ENCODE measurements at places on chromosomes 12 and 14.

DNA sequence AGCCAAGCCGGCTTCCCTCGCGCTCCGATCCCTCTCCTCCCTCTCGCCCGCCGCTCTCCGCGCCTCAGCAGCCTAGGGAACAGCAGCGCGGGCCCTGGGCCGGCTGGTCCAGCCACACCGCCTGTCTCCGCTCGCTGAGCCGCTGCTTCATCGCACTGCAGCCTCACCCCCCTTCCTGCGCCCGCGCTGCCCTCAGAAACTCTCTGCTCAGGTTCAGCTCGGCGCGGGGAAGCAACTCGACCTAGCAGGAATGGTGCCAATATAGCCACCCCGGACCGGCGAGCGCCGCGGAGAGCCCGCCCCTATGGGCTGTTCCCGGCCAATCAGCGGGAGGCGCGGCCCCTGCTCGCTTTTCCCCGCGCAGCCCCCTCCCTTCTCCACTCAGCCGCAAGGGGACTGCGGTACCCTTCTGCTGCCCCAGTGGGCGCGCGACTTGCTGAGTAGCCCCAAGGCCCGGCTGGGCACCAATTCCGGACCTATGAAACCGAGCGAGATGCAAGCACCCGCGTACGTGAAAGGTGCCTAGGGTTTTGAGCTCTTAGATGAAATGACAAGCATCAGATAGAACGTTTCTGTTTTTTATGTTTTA lies at the start of gene ADAMTS20:
Gene ADAMTS20, minus strand, starts transcription at position 233 of the 589 bp plus-strand sequence. CDS start 282 bp downstream, outside the sequence.
- DNase-seq: no peak

DNA sequence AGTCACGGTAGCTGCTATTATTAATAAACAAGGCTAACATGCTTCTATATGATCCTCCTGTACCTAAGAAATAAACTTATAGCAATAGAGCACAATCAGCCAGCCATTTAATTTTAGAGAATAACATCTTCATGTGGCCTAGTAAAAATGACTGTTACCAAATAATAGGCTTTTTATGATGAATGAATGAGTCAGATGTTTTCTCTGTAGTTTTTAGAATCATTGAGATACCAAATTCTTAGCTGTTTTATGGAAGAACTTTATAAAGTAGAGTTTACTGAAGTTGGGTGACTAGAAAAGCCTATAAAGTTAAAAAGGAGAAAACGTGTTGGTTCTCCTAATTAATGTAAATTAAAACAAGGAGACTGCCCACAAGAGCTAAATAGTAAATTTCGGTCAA lies 40.7 kb downstream of the WNK1 start:
- DNase-seq: no peak

- DNase-seq: no peak
Observed at GRCh38 chr14:28083389-28083788, 683.2 kb upstream of the FOXG1 start.

DNA sequence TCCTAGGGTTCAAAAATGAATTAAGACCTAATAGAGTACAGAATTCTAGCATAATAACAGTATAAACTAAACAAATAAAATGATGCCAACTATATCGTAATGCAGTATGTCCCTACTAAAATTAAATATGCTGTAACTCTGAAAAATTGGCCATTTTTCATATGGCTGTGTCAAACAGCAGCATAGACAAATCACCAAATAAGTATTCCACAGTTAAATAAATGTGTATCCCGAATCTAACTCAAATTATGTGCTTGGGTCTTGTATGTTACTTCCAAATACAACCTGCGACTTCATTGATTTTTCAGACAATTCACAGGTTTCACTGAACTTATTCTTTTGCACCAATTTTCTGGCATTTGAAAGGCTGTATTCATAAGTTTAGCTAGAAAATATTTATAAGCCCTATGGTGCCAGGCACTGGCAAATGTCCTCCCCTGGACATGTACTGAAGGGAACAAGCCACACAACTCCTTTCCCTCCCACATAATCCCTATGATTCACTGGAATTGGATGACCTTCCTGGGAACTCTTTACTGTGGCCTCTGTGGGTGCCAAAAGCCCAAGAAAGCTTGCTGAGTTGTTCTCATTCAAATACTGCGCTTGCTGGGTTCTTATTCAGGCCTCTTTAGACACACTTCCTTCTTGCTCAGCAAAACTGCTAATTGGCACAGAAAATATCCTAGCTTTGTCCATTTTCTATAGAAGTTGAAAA lies 108.8 kb downstream of the KITLG start:
- no peak for DNase-seq

- peak; percentile 44 for DNase-seq
Observed at GRCh38 chr14:106318700-106319099, 792.3 kb downstream of the TMEM121 start.

GRCh38 chr14:77554816-77555599 lies 56.4 kb upstream of the ISM2 start:
- peak; percentile 67 for DNase-seq

- DNase-seq: no peak
Observed at GRCh38 chr12:87491089-87491488, 538.1 kb downstream of the C12orf50 start.

DNA sequence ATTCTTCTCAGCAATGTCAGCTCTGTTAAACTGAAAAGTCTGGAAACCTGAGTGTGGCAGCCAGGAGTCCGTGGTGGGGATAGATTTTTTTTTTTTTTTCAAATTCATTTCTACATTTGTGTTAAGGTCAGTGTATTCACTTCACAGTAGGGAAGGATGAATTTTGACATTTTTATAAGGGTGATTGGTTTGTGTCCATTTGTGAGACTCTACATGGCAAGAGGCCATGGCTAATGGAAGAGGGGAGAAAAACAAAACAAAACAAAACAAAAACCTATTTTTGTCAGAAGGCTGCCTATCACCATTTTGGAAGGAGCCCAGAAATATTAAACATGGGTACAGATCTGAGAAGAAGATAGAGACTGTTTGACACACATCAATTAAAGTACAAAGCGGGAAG lies 176.1 kb downstream of the RMST start:
- DNase-seq: no peak

GRCh38 chr12:124939421-124940142 lies 25.1 kb upstream of the UBC start:
- peak; percentile 96 for DNase-seq

DNA sequence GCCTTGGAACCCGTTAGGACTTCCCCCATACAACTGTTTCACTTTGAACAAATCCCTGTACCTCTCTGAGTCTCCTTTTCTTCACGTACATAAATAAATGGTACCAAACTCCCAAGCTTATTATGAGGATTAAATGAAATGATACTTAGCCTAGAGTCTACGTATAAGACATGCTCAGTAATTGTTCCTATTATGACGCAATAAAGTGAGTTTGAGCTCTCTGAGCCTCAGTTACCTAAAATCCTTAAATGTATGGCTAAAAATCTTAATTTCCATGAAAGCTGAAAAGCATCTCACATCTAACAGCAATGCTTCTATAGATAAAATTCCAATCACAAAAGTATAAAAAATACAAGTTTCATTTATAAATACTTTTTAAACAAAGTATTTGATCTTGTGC lies 117.9 kb upstream of the TMEM233 start:
- no peak for DNase-seq

DNA sequence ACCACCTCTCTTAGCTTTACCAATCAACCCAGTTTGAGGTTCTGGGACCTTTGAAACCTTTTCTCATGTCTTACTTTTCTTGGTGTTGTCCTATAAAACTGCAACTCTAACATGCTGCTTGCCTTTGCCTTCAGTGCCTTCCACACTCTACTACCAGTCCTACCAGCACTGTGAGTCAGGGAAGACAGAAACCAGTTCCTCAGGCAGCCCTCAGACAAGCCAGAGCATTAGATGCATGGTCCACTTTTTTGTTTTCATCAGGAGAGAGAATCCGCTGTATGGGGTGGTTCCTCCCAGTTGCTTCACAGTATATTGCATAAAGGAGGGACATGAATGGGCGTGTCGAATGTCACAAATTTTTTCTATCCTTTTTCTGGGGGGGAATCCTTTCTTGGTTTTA lies 17.3 kb upstream of the KLRB1 start:
- DNase-seq: no peak

GRCh38 chr12:2559931-2560330 lies 234.8 kb upstream of the FKBP4 start:
- DNase-seq: peak; percentile 46

DNA sequence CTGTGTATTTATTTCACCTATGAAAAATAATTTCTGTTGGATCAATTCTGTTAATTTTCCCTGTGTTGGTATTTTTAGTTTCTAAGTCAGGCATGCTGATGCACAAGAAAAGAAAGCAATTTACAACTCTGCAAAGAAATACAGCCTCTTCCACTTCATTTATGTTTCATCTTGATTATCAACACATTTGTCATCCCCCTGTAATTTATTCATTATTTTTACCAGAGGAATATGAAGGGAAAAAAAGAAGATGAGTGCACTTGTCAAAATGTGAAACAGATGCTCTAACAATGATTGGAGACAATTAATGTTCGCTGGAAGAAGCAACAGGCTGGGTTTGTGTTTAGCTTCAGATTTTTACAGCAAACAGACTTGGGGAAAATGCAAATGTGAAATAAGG lies 958.5 kb upstream of the SEL1L start:
- DNase-seq: no peak

DNA sequence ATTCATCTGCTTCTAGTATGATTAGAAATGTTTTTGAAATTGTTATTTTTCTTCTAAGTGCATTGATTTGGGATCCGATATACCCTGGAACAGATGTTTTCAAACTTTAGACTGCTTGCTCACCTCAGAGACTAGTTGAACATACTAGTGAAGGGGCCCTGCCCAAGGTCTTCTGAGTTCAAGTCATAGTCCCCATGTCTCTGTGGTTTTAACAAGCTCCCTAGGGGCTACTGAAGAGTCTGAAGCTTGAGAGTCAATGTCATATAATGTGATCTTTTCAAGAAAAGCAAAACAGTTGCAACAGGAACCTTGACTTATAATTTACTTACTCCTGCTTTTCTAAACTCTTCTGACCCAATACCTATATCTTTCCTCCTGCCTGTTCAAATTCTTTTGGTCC lies 7.5 kb upstream of the UBE2N start:
- peak; percentile 51 for DNase-seq

GRCh38 chr12:29962276-29963035 lies 178.7 kb upstream of the TMTC1 start:
- DNase-seq: no peak

DNA sequence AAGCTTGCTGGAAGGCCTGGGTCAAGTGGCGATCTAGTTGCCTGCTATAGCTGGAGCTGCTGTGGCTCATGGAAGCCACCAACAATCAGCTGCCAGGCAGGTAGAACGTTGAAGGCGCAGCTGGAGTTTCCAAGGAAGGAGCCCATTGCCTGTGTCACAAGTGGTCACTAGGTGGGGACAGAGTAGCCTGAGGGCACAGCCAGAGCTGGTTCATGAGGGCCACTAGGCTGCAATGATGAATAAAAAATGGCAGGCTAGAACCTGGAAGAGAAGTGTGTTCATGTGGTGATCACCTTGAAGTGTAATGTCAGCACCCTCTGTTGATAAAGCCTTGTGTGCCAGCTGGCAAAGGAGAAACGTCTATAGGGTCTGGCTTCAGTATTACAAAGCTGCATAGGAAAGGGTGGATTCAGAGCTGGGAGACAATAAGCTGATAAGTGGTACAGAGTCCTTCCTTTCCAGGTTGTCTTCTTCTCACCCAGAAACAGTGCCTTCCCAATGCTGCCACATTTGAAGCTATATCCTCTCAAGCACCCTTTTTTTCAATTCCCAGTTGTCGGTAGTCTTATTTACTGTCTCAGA lies 165.8 kb downstream of the EMP1 start:
- peak; percentile 88 for DNase-seq

DNA sequence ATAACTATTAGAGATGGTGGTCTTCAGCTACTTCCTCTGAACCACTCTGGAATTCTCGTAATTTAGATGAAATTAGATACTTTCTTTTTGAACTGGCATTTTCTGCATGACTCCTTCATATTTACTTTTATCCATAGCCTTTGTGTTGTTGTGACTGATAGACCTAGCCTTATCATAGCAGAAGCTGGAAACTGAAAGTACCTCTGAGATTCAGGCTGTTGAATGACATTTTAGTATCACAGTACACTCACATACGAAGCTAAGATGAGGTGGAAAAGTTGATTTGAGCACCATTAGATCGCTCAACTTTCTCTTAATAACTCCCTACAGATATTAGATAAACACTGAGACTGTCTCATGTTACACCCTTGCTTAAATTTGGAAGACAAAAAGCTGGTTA lies 525.1 kb upstream of the FBXO33 start:
- DNase-seq: no peak

GRCh38 chr12:15712823-15713660 lies 76.1 kb downstream of the EPS8 start:
- no peak for DNase-seq

GRCh38 chr14:75595226-75595625 lies 16.8 kb downstream of the FLVCR2 start:
- DNase-seq: no peak

- DNase-seq: peak; percentile 57
Observed at GRCh38 chr14:37116933-37117849, 55.2 kb downstream of the SLC25A21 start.

DNA sequence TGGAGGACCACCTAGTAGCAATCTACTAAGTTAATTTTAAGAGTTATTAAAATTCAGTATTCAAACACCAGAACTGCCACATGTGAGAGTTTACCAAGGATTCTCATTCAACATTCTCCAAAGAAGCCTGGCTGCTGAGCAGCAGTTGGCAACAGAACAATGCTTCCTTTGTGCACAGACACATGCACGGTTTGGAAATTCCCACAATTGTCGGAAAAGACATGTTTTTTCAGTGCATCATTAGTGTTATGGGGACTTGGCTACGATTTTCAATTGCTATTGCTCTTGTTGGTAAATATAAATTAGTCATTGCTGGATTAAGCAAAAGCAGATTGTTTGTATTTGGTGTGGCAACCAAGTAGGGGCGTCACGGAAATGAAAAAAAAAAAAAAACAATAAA lies 22.2 kb downstream of the ST8SIA1 start:
- no peak for DNase-seq

GRCh38 chr12:118148287-118148686 lies 12.4 kb downstream of the PEBP1 start:
- DNase-seq: no peak

- DNase-seq: no peak
Observed at GRCh38 chr14:105050551-105050897, 14.7 kb downstream of the GPR132 start.

DNA sequence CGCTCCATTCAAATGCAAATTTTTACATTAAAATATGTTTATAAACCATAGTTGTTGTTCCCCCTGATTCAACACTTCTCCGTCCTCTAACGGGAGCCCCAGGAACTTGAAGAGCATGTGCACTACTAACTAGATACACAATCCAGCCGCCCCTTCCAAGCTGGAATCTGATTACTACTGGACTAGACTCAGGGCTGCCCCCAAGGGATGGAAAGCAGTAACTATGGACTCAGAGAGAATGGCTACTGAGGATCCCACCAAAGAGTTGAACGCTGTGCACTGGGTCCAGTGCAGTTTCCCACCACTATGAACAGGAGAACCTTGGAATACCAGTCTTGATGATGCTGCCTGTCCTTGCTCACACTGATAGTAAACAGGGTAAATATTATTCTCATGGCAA lies 48.6 kb upstream of the PCNX1 start:
- no peak for DNase-seq

DNA sequence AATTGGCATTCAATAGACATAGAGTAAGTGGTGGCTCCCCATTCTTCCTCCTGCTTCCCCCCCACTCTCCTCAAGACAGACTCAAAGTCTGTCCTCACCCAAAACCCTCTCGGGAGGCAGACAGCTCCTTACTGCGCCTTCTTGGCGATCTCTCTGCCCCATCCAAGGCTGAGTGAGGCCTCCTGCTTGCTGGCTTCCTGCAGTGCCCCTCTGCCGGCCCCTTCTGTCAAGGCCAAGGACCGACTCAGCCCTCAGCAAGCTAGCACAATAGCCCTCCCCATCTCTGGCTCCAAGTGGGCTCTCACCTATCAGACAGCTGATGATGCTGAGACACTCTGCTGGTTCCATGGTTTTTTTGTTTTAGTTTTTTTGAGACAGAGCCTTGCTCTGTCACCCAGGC lies 62.5 kb upstream of the DLK1 start:
- DNase-seq: no peak
